ENCODE measurements at places on chromosomes 5 and 9.

DNA sequence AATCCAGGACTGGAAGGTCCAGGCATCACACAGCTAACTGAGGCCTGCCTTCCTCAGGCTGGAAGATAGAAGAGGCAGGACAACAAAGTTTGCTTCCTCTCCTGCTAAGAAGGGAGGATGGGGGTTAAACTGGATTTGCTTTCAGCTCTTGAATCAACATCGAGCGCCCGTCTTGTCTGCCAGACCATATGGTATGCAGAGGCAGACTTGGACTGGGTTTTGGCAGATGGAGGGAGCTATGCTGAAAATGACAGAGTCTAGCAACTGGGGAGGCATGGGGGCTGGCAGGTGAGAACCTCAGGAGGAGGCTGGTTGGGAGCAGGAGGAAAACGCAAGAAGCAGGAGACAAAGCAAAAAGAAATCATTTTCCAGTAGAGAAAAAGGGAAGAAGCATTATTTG is 289.5 kb upstream of the IL12B start:
- DNase-seq, result peak; percentile 46

GRCh38 chr5:178422400-178422775 is 167.8 kb downstream of the COL23A1 start:
- DNase-seq, result no peak

- DNase-seq, result no peak
These were observed 40.3 kb downstream of the SERINC5 start for GRCh38 chr5:80215523-80215922.

- peak; percentile 75 for DNase-seq
These were observed at the start of gene ZNF300 for GRCh38 chr5:150904479-150905311. Gene ZNF300 (minus strand): TSS chr5:150904980. CDS start chr5:150903155, 1,825 bp downstream.

- no peak for DNase-seq
These were observed 2.0 kb downstream of the EIF4EBP3 start for GRCh38 chr5:140549237-140550144.

DNA sequence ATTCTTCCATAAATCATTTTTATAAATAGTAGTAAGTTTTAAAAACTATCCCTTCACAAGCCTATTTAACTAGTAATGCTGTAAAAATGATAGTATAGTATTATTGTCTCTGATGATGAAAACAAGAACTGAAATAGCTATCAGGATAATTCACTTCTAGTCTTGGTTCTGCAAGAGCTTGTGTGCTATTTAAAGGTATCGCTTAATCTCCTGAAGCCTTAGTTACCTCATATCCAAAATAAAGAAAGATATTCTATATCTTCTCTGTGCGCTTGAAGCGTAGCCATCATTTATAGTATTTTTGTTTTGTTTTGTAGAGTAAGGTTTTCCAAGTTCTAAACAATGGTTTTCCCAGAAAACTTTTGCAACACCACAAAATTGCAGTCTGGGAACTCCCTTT is 180.1 kb downstream of the TMC1 start:
- no peak for DNase-seq

- no peak for DNase-seq
These were observed 131.6 kb downstream of the CACNA1B start for GRCh38 chr9:138009016-138009802.

DNA sequence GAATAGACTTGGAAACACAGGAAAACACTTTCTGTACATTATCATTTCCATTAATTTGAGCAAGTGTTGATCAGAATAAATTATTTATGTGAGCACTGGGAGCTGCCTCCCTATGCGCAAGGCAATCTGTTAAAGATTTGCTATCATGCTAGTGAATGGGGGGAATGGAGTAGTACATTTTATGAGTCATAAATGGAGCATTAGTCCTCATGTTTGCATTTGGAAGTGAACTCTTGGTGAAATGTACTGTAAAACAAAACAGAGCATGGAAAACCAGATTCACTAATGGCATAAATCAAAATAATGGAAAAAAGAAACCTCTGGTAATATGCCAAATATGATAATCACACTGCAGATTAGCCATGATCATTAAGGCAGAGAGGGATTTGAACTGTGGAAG is 40.5 kb upstream of the TMC1 start:
- DNase-seq, result no peak

- no peak for DNase-seq
These were observed 69.7 kb upstream of the ABL1 start for GRCh38 chr9:130765137-130766020.

DNA sequence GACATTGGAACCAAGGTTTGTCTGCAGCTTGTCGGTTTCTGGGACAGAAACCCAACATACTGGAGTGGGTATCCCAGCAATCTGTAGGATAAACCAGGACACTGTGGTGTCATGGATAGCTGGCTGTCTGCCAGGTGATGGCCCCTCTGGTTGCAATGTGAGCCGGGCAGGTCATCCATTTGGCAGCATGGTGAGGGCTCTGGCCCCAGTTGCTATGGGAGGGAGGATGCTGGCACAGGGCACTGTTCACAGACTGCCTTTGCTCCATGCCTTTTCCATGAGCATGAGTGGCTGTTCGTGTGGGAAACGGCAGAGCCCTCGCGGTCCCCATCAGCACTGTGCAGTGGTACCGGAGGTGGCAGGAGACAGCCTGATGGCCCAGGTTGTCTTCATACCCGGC is 6.4 kb downstream of the S1PR3 start:
- DNase-seq, result no peak

DNA sequence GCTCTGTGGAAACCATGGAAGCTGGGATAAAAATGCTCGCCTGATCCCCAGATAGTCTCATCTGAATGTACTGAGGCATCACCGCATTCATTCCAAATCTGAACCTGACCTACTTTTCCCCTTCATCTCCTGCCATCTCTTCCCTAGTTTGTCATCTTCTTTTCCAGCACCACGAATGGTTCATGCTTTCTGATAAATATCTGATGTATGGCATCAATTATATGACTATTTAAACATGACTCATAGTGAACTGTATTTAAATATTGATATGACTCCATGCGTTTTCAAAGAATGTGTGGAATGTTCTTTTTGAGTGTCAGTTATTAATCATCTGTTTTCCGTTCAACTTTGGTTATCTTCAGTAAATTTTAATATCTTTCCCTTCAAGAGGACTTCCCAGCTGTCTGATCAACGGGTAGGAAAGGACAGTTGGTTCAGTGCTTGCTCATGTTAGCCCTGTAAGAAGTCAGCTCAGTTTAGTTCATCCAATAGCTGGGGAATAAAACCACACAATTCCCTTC is 21.1 kb downstream of the BASP1 start:
- DNase-seq, result no peak

DNA sequence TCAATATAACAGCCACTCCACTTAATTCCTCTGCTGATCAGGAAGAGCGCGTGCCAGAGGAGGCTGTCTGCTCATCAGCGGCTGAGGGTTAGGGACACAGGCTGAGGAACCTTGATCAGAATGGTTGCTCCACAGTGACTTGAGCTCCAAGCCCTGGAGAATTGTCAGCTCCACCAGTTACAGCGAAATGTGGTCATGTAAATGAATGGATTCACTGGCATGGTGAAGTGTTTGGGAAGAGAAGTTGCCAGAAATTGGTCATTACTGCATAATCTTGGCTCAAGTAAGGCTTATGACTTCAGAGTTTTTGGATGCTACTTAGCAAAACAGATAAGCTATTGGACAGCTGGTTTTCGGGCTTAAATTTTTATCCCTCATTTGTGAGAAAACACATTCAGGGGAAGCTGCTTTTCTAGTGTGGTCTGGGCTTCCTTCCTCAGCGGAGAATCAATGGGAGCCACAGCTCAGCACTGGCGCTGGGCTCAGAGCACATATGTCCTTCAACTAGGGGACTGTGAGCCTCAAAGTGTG is 65.0 kb downstream of the PRRT1B start:
- no peak for DNase-seq

DNA sequence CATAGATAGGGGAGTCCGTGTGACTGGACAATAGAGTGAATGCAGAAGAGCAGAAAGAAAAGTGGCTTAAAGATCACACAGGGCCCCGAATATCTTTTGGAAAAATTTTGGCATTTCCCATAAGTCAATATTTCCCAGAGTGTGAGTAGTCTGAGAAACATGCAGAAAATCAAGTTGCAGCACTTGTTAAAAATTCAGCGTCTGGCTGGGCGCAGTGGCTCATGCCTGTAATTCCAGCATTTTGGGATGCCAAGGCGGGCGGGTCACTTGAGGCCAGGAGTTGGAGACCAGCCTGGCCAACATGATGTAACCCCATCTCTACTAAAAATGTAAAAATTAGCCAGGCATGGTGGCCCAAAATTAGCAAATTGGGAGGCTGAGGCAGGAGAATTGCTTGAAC is 227.0 kb downstream of the DRD1 start:
- DNase-seq, result no peak

DNA sequence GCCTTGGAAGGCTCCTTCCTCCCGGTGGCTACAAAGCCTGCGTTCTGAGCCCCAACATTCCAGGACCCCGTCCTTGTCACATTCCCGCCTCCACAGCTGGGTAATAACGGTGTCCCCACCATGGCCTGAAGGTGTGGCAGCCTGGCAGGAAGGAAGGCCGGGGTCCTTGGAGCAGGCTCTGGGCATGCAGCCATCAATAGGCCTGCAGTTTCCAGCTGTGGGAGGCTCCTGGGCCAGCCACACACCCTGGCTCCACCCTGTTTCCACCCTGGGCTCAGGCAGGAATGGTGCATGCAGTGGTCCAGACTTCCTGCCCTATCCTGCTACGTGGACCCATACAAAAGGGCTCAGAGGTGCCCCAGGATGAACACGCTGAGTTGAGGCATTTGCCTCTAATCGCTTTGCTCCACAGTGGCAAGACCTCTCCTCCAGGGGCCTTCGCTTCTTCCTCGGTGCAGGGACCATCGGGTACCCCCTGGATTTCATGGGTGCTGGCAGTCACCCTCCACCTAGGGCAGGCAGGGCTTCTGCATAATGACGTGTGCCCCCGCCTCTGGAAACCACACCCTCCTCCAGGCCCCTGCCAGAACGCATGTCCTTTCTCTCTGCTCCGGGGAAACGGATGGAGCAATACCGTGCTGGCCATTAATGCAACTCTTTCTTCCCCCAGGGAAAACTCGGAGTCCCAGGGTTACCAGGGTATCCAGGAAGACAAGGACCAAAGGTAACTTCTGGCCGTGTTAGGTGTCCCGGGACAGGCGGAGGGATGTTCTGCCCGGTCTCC is 95.1 kb upstream of the FCN2 start:
- no peak for DNase-seq
